ENCODE measurements at places on chromosomes 13 and 19. TPM values are rescaled to one million over a fixed set of nuclear protein-coding genes. Genes with fewer than 3 reads are reported as not detected.
A peak's percentile ranks its signal among the peaks of the same experiment; 100 is the strongest.

DNA sequence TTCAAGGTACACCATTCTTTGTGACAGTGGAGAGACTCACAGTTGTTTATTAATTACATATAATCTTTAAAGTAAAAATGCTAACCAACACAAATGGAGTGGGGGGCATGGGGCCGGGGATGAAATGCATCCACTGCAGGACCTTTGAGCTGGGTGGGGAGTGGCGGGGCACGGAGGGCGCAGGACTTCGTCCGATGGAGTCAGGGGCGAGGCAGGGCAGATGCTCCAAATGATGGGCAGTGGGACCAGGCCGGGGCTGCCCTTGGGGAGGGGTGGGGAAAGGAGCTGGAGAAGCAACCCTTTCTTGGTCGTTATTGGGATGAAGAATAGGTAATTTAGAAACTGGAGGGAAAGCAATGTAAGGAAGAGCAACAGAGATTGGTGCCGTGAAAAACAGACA lies 220.0 kb downstream of the TEX29 start:
- DNase-seq = no peak

Gene TEKTIP1
- total RNA-seq = 6.4 TPM

- no peak for DNase-seq
Observed at GRCh38 chr13:57925250-57925649, 293.7 kb downstream of the PCDH17 start.

DNA sequence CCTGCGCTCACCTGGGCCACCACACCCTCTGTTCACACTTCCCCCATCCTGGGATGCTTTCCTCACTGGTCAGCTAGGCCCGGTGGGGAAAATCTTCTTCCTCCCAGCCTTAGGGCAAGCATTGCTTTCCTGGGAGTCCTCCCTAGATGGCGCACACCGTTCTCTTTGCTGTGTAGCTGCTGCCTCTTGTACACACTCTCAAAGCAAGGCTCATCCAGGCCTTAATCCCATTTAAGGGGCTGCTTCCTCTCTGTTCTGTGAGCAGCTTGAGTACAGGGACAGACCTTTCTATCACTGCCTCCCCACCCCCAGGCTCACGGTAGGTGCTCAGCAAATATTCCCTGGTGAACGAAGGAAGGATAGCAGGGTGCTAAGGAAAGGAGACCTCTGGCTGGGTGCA lies 11.1 kb downstream of the SLC7A10 start:
- DNase-seq = no peak

Gene PARP4
- 21.8 TPM for total RNA-seq

DNA sequence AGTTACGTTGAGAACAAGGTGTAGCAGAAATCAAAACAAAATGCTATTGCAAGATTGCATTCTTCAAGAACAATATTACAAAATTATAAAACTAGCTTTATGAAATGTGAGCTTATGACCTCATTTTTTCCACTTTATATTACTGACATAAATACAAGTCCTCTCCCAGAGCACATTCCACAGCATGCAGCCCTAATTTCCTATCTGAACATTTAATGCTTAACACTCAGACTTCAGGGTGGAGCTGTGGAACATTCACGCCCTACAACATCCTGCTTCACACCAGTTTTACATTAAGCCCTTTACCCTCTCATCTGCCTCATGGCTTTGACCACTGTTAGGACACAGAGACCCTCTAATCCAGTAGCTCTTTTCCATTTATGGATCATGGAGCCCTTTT lies 65.5 kb downstream of the EPSTI1 start:
- DNase-seq = no peak

Gene CPB2
- total RNA-seq = not detected

GRCh38 chr13:83935566-83935965 lies 53.3 kb upstream of the SLITRK1 start:
- DNase-seq = no peak

Gene TPGS1
- 17.3 TPM for total RNA-seq

DNA sequence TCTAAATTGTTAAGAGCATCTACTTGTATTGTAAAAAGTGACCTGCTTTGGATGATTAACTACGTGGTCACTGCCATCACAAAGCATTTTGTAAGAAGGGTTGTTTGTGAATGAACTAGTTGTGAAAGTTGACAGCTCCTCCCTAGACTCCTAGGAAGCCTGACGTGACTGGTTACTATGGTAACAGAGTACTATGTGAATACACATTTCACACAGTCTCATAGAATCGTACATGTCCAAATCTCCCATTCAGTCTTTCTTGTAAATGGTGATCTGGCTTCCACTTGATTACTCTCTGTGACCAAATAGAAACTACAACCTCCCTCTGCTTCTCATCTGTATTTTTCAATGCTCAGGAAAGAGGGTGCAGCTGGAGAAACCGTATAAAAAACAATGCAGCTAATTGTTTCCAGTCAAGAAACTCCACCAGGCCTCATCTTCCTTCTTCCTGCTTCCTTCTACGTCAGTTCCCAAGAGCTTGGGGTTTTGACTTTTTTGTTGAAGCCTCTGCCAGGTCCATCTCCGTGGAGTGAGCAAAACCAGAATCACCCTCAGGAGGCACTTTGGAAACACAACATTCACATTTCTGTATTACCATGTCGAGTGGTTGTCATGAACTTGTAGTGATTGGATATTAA lies 83.4 kb downstream of the GPC6 start:
- DNase-seq = no peak

DNA sequence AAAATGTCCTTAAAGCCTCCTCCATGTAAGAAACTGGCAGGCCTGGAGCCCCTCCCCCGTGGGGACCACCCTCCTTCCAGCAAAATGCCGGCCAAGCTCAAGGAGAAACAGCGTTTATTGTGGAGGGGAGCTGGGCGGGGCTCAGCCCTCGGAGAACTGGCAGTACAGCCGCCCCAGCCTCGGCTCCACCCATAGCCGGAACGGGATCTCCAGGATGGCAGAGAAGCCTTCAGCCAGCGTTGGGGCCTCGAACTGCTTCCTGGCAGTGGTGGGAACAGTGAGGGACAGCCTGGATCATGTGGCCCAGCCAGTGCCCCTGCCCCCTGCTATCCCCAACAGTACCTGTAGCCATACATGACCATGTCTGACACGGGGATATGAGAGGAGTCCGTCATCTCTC lies 6.3 kb downstream of the PNKP start:
- no peak for DNase-seq

- DNase-seq = peak; percentile 50
Observed at GRCh38 chr19:58559275-58560006, 1.0 kb upstream of the UBE2M start.

- DNase-seq = peak; percentile 37
Observed at GRCh38 chr19:2235381-2236063, 607 bp downstream of the PLEKHJ1 start.

DNA sequence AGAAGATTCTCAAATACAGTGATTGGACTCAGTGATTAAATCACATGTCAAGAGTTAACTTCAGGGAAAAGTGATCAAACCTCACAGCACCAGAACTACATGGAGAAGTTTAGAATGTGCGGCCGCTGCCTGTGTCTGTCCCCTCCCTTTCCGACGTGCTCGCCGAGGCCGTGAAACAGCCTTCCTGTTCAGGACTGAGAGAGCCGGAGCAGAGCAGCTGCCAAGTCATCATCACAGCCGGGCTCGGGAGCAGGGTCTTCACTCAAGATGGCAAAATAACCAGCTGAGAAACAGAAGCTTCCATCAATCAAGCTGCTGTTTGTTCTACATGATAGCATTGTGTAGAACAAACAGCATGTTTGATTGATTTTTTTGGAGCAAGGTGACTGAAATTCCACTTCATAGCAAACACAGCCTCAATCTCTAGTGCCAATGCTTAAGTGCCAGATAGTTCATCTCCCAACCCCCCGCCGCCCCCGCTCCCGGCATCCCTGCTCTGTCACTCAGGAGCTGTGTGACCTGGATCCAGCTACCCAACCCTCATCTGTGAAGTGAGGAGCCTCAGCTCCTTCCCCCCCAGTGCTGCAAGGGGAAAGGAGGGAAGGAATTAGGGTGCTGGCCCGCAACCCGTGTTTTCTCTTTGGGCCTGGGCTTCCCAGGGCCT lies 70.6 kb downstream of the HSPH1 start:
- no peak for DNase-seq
